ENCODE measurements at places on chromosomes 13 and 19.

GRCh38 chr19:38557205-38557799 lies 60.5 kb downstream of the MAP4K1 start:
- peak; percentile 50 for DNase-seq

GRCh38 chr19:58033741-58034476 lies at the start of gene ZSCAN1:
Gene ZSCAN1, plus strand, starts transcription at chr19:58034025. Its CDS starts 3,812 bp downstream, at chr19:58037837.
- DNase-seq = peak; percentile 63

- peak; percentile 40 for DNase-seq
These were observed 7.3 kb downstream of the LYL1 start for GRCh38 chr19:13095393-13095784.

DNA sequence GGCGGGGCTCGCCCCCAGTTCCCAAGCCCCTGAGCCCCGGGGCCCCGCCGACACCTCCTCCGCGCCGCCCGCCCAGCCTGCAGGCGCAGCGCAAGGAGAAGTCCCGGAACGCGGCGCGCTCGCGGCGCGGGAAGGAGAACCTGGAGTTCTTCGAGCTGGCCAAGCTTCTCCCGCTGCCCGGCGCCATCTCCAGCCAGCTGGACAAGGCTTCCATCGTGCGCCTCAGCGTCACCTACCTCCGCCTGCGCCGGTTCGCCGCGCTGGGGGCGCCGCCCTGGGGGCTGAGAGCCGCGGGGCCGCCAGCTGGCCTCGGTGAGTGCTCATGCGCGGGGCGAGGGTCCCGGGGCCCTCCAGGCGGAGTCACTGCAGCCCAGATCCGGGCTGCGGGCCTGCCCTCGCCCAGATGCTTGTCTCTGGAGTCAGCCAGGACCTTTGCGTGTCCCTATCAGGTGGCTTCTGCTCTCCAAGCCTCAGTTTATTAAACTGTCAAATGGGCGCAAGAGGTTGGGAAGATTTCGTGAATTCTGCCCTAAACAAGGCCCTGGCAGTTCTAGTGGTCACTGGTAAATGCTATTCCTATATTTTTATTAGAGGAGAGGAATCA lies 2.0 kb downstream of the NPAS1 start:
- no peak for DNase-seq

GRCh38 chr13:29730253-29730652 lies 120.2 kb downstream of the UBL3 start:
- DNase-seq = no peak

GRCh38 chr19:5292453-5292821 lies 48.2 kb downstream of the PTPRS start:
- peak; percentile 16 for DNase-seq

DNA sequence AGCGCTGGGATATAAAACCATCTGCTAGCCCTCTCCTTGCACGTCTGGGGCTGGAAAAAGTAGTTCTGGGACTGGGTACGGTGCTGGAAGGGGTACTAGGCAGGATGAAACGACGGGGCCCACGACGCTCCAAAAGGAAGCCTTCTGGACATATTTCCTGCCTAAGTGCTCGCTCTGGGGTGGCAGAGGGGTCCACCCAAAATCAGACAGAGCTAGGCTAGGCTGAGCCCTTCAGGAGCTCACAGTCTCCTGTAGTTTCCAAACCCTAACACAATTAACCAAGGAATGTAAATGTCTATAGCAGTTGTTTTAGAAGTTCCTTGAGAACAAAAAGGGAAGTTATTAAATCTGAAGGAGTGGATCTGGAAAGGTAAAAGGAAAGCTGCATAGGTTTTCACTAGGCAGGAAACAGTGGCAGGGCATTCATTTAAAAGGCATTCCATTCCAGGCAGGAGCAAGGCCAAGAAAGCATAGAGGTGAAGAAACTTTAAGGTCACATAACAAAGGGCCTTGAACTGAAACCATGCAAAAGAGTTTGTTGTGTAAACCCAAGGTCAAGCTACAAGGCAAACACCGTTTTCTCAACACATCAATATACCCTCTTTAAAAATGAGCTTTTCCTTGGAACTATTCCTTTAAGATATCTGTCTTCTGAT lies 634 bp upstream of the DIAPH3 start:
- no peak for DNase-seq

DNA sequence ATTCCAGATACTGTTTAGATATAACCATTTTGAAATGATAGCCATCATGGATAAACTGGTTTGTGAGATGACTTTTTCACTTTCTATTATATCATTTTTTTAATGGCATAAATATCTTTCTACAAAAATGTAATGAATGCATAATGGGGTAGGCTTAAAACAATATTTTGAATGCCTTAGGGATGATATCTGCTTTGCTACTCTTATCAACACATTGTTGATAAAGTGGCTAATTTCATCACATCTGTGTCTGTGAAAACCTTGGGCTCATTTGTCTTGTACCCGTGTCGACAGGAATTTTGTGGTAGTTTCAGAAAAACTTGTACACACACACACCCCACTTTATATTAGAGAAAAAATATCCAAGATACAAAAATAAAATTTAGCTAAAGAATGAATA lies 44.1 kb downstream of the SLITRK6 start:
- DNase-seq = no peak

- no peak for DNase-seq
These were observed 8.0 kb downstream of the KLK5 start for GRCh38 chr19:50944795-50945194.

GRCh38 chr19:2035590-2035991 lies 15.5 kb downstream of the MKNK2 start:
- DNase-seq = no peak

DNA sequence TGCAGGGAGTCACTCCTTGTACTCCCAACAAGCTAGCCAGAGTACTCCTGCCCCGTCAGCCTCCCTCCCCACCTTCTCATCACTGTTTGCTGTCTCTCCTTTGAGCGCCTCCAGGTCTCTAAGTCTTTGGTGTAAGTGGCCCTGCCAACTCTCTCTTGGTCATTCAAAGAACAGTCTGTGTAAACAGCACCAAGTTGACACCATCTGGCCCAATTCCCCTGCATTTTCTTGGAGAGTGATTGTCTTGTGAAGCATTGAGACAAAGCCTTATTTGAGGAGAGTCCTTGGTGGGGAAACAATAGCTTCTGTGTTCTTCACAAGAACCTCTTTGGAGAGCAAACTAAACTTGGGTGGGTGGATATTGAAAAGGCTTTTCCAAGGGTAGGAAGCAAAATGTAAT lies 114.6 kb upstream of the RNF113B start:
- DNase-seq = no peak

DNA sequence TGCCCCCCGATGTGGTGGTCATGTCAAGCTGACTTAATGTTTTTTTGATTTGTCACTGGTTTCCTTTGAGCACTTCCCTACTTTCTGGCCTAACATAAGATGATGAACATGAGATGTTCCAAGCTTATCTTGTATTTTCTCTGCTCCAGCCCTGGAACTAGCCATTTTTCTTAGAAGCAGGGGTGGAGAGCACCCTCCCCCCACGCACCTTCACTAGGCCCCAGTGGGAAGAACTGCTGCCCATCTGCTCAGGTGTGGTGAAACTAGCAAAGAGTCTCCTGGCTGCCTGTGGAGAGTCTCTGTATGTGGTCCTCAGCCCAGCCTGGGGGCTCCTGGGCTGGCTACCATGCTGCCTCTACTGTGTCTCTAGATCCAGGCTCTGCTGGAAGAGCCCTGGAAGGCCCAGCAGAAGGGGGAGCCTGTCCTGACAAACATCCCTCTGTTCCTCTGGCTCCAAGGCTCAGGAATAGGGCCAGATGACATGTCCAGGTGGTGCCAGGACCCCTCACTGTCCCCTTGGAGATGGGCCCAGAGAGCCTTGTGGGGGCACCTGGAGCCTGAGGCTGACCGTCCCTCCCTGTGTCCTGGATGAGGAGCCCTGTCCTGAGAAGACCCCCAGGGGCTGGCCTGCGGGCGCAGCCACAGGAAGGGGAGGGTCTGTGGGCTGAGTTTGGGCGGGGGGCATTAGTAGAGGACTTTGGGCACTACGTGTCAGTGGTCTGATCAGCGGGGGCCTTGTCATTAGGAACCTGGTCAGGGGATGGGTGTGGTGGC lies 4.8 kb upstream of the ZNF14 start:
- DNase-seq = no peak

GRCh38 chr19:16419669-16420335 lies 52.0 kb downstream of the EPS15L1 start:
- no peak for DNase-seq

GRCh38 chr13:60143775-60144174 lies 20.0 kb downstream of the DIAPH3 start:
- DNase-seq = no peak

DNA sequence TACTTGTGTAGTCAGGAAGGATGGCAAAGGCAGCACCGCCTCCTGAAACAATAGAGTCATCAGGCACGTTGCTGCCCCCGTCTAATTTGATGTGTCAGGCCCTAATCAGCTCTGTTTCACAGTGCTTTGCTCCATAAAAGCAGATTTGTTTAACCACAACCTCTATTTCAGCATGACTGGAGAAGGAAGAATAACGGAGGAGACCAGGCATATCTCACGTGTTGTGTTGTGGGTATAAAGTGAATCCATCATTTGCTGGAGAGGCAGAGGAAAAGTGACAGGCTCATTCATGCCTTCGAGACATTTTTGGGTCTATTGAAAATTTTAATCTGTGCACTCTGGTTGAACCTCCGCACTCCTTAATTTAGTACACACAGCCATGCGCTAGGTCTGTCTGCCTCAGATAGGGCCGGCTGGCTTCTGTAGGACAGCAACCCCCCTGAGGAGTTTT lies 940.4 kb upstream of the SLC10A2 start:
- DNase-seq = no peak

DNA sequence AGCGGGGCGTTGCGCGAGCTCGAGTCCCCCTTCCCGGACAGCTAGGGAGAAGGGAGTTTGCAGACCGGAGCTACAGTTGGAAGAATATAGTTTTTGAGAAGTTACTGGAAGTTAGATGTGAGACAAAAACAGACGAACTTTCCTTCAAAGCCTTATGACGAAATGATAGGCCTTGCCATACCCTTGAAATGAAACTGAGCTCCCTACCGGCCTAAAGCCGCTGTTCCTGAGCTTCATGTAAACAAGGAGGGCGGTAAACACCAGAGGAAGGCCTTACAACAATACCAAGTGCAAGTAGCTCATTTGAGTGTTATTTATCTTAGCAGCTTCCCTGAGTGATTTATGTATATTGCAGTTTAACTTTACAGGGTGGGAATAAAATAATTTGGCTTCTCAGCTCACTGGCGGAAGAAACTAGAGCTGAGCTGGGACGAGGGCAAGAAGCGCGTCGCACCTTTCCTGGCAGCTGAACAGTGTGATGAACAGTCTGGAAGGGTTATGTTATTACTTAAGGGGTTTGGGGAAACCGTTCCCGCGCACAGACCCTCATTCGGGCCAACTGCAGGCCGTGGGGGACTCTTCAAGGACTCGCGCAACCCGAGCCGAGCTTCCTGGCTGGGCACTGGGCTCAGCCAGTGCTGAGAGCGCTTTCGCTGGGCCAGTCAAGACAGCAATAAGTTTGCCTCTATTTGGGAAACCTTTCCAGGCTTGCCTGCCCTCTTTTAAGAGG lies 111.2 kb downstream of the KCNRG start:
- DNase-seq = peak; percentile 58

DNA sequence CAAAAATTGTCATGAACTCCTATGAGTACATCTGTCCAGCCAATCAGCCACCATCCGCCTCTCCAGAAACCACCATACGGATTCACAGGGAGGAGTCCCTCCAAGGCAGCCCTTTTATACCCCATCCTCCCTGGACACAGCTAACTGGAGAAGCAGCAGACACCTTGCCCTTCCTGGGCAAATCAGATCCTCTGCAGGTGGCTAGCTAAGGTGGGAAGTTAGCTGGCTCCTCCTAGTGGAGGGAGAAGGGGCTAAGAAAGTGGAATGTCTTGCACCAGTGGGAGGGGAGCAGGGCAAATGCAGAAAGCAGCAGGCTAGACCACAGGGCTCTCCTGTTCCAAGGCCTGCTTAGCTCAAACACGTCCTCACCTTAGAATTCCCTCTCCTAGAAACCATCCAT lies 46.2 kb upstream of the UQCRFS1 start:
- no peak for DNase-seq

- DNase-seq = no peak
These were observed at the start of gene ZNF98 for GRCh38 chr19:22422211-22422610. Gene ZNF98, minus strand, starts transcription at chr19:22422346. Its CDS starts 122 bp downstream, at chr19:22422224.

GRCh38 chr13:114256547-114256946 lies 21.9 kb downstream of the CDC16 start:
- DNase-seq = no peak

DNA sequence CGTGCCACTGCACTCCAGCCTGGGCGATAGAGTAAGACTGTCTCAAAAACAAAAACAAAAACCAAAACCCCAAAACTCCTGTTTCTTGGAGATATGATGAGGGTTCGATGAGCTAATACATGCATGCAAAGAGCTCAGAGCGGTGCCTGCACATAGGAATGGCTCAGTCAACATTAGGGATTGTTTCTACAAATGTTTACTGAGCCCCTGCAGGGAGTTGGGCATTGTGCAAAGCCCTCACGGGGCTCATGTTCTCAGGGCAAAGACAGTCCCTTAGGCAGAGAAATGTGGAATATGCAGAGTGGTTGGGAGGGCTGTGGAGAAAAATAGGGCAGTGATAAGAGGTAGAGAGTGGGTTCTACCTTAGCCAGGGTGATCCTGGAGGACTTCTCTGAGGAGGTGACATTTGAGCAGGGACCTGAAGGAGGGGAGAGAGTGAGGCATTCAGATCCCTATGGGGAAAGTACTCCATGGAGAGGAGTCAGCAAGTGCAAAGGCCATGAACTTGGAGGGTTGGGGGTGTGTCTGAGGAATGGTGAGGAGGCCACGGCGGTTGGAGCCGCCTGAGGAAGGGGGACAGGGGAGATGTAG lies 1.5 kb upstream of the EHD2 start:
- DNase-seq = no peak

DNA sequence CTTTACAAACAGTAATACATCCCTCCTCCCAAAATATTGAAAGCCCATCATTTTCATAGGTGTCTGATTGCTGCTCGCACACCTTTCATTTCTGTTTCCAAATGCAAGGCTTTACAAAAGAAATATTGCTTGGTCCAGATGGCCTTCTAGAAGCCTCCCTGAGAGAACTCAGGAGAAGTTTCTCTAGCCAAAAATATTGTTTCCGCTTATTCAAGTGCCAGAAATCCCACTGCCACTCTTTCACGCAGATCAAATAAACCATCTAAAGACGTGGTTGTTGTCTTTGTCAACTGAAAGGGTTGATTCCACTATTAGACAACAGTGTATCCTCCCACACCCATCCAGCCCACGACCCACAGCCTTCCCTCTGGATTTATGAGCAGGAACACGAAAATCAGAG lies 96.2 kb downstream of the ZIC5 start:
- DNase-seq = no peak
